ENCODE measurements at places on chromosomes 1 and 21. TPM values are rescaled to one million over a fixed set of nuclear protein-coding genes. Genes with fewer than 3 reads are reported as not detected.

Gene GUCA2B
- total RNA-seq: not detected

Gene OXCT2
- total RNA-seq: 0.49 TPM

Gene POU3F1
- 6.1 TPM for total RNA-seq

Gene C4BPB
- not detected for total RNA-seq

Gene C4BPA
- not detected for total RNA-seq

Gene ACKR1
- 2.5 TPM for total RNA-seq

Gene REN
- total RNA-seq: not detected

Gene SYCP1
- total RNA-seq: not detected

Gene RGS8
- total RNA-seq: 11.3 TPM

Gene UTS2
- not detected for total RNA-seq

Gene AZIN2
- total RNA-seq: 17.7 TPM

Gene GATAD2B
- total RNA-seq: 26.6 TPM

Gene TCEA3
- 4.4 TPM for total RNA-seq

Gene APCS
- total RNA-seq: not detected

Gene GSTM1
- not detected for total RNA-seq

Gene CFAP141
- total RNA-seq: not detected

Measured in temporal lobe (tissue), 4 donors.